Sigmoid colon (tissue), 7 donors: ENCODE measurements at places on chromosomes 7 and 10. TPM values are rescaled to one million over a fixed set of nuclear protein-coding genes. Genes with fewer than 3 reads are reported as not detected.

DNA sequence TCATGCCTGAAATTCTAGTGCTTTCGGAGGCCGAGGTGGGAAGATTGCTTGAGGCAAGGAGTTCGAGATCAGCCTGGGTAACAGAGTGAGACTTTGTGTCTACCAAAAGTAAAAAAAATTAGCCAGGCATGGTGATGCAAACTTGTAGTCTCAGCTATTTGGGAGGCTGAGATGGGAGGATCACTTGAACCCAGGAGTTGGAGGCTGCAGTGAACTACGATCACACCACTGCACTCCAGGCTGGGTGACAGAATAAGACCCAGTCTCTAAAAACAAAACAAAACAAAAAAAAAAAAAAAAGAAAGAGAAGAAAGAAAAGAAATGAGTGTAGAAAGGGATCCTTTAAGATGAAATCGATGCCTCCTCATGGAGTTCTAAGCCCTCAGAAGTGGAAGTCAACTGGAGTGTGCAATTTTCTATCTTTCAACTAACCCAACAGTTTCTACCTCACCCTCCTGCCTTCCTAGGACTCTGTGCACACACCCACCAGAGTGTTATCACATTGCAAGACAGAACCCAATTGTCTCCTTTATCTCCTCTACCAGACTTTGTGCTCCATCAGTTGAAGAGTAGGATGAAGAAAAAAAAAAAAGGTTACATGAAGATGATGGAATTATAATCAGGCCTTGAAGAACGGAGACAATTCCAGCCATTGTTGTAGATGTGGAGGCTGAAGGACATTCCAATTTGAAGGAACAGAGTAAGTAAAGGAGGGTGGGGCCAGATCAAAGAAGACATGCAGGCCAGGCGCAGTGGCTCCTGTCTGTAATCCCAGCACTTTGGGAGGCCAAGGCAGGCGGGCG, 26.9 kb downstream of the NYAP1 start:
- no peak overlapping the region for H3K4me3 ChIP-seq
- DNase-seq: no peak
- no peaks in the 10 kb centered on the region for H3K27me3 ChIP-seq
- no peaks in the 10 kb centered on the region for H3K4me1 ChIP-seq
- no peak overlapping the region for H3K27ac ChIP-seq

DNA sequence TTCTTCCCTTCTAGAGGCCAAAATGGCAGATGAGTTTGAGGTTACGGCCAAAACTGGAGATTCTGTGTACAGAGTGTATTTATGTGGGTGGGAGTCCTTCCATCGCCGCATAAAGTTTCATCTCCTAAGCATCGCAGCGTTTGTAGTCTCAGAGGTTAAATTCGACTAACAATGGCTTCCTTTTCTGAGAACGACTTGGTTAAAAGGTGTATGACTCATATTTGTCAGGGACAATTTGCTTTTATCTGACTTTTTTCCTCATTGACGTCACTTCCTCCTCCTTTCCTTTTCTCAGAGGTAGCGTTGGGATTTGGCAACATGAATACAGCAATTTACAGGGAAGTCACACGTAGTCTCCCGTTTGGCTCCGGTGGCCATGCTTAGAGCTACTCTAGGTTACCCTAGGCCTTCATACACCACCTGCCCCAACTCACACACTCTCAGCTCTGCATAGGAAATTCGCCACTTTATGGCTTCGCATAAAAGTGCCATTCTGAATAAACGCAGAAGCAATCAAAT, 37.6 kb upstream of the TCF7L2 start:
- H3K27ac ChIP-seq: peak overlapping the region; percentile 23
- no peaks in the 10 kb centered on the region for H3K36me3 ChIP-seq
- DNase-seq: peak; percentile 67
- no peak overlapping the region for H3K4me3 ChIP-seq
- H3K27me3 ChIP-seq: no peaks in the 10 kb centered on the region

GRCh38 chr10:62082729-62083411, 181.4 kb downstream of the ARID5B start:
- peaks cover 42% of the 10 kb centered on the region for H3K36me3 ChIP-seq
- no peak for DNase-seq
- H3K27ac ChIP-seq: peak overlapping the region; percentile 84
- no peaks in the 10 kb centered on the region for H3K4me1 ChIP-seq

DNA sequence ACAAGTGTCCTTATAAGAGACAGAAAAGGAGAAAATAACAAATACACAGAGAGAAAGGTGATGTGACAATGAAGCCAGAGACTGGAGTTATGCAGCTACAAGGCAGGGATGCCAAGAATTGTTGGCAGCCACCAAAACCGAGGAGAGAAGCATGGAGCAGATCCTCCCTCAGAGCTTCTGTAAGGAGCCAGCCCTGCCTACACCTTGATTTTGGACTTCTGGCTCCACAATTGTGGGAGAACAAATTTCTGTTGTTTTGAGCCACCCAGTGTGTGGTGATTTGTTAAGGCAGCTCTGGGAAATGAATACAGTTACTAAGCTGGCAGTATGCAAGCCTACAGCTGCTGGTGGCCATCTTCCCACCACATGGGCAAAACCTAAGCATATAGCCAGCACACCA, 163.6 kb downstream of the GRM8 start:
- no peaks in the 10 kb centered on the region for H3K36me3 ChIP-seq
- H3K27ac ChIP-seq: no peak overlapping the region
- DNase-seq: no peak
- H3K4me3 ChIP-seq: no peak overlapping the region
- H3K27me3 ChIP-seq: no peaks in the 10 kb centered on the region

GRCh38 chr10:82377608-82378007, 502.6 kb downstream of the NRG3 start:
- no peaks in the 10 kb centered on the region for H3K4me1 ChIP-seq
- DNase-seq: no peak
- H3K27me3 ChIP-seq: no peaks in the 10 kb centered on the region
- no peak overlapping the region for H3K27ac ChIP-seq

DNA sequence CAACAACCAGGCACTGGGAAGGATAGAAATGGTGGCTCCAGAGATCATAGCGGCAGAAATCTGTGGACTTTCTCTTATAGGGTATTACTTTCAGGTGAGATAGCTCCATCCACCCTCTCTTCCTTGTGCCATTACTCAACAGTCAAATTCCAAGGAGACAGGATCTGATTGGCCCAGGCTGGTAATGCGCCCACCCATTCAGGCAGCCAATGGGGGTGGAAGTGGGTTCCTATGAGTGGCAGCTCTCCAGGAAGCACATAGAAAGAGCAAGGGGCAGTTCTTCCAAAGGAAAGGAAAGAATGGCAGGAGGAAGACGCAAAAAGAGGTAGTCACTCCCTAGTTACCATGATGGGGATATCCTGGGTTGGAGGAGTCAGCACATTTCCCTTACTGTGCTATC, 94.4 kb downstream of the STRA8 start:
- H3K4me1 ChIP-seq: no peaks in the 10 kb centered on the region
- DNase-seq: no peak
- H3K4me3 ChIP-seq: no peak overlapping the region
- no peaks in the 10 kb centered on the region for H3K36me3 ChIP-seq
- no peak overlapping the region for H3K27ac ChIP-seq
- no peaks in the 10 kb centered on the region for H3K27me3 ChIP-seq

GRCh38 chr7:30464231-30464671, 14.3 kb downstream of the NOD1 start:
- no peak overlapping the region for H3K4me3 ChIP-seq
- peak overlapping the region; percentile 16 for H3K27ac ChIP-seq
- no peaks in the 10 kb centered on the region for H3K27me3 ChIP-seq
- no peaks in the 10 kb centered on the region for H3K36me3 ChIP-seq
- H3K4me1 ChIP-seq: peaks cover 46% of the 10 kb centered on the region

- no peaks in the 10 kb centered on the region for H3K27me3 ChIP-seq
- no peaks in the 10 kb centered on the region for H3K36me3 ChIP-seq
- H3K4me3 ChIP-seq: no peak overlapping the region
- DNase-seq: no peak
- no peaks in the 10 kb centered on the region for H3K4me1 ChIP-seq
Measured at GRCh38 chr7:51060536-51060935, 256.1 kb downstream of the COBL start.

GRCh38 chr7:137772748-137773147, 74.0 kb downstream of the DGKI start:
- no peak overlapping the region for H3K4me3 ChIP-seq
- H3K4me1 ChIP-seq: no peaks in the 10 kb centered on the region
- H3K36me3 ChIP-seq: no peaks in the 10 kb centered on the region
- DNase-seq: no peak
- no peak overlapping the region for H3K27ac ChIP-seq
- no peaks in the 10 kb centered on the region for H3K27me3 ChIP-seq

- DNase-seq: no peak
- H3K4me1 ChIP-seq: no peaks in the 10 kb centered on the region
- no peaks in the 10 kb centered on the region for H3K36me3 ChIP-seq
- H3K4me3 ChIP-seq: no peak overlapping the region
Measured at GRCh38 chr10:44369296-44369695, 15.6 kb downstream of the CXCL12 start.

DNA sequence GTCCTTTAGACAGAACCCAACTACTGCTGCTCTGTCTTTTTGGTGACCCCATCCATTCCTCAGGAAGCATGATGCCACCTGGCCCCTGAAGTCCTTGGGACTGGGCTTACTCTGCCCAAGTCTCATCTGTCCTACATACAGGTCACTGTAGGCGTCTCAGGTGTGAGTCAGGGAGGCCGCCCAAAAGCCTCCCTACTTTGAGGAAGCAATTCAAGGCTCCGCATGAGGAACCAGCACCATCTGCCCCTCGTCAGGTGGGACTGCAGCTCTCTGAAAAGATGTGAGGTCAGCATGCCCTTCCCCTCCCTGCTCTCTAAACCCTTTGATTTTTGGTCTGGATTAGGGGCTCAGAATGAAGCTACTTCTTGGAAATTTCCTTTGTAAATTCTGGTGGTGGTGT, 354.8 kb downstream of the CXCL12 start:
- no peak for DNase-seq
- H3K27ac ChIP-seq: no peak overlapping the region
- no peak overlapping the region for H3K4me3 ChIP-seq
- no peaks in the 10 kb centered on the region for H3K36me3 ChIP-seq
- no peaks in the 10 kb centered on the region for H3K27me3 ChIP-seq

GRCh38 chr10:58511765-58512490, 744 bp upstream of the BICC1 start:
- H3K27ac ChIP-seq: peak overlapping the region; percentile 80
- H3K4me1 ChIP-seq: no peaks in the 10 kb centered on the region
- peak overlapping the region; percentile 72 for H3K4me3 ChIP-seq
- no peaks in the 10 kb centered on the region for H3K27me3 ChIP-seq

GRCh38 chr10:60346661-60347060, 43.0 kb downstream of the ANK3 start:
- H3K27ac ChIP-seq: no peak overlapping the region
- H3K4me1 ChIP-seq: peaks cover 9% of the 10 kb centered on the region
- H3K27me3 ChIP-seq: no peaks in the 10 kb centered on the region
- H3K36me3 ChIP-seq: no peaks in the 10 kb centered on the region

DNA sequence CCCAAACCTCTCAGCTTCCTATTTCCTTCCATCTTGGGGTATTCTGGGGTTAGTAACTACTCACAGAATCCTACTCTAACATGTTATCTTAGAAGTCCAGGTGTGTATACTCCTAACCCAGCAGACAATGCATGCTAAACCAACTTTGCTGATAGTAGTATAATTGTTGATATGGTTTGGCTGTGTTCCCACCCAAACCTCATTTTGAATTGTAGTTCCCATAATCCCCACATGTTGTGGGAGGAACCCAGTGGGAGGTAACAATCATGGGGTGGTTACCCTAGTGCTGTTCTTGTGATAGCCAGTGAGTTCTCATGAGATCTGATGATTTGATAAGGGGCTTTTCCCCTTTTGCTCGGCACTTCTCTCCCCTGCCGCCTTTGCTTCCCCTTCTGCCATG, 135.1 kb downstream of the CHRM2 start:
- no peaks in the 10 kb centered on the region for H3K27me3 ChIP-seq
- no peaks in the 10 kb centered on the region for H3K36me3 ChIP-seq
- DNase-seq: no peak
- H3K27ac ChIP-seq: peak overlapping the region; percentile 23

GRCh38 chr10:5555021-5555510, 30.3 kb downstream of the CALML3 start:
- no peak overlapping the region for H3K4me3 ChIP-seq
- peak; percentile 63 for DNase-seq
- peak overlapping the region; percentile 80 for H3K27ac ChIP-seq
- peaks cover 68% of the 10 kb centered on the region for H3K4me1 ChIP-seq
- H3K27me3 ChIP-seq: no peaks in the 10 kb centered on the region
- no peaks in the 10 kb centered on the region for H3K36me3 ChIP-seq

GRCh38 chr10:63415640-63416244, 50.0 kb downstream of the JMJD1C start:
- H3K4me3 ChIP-seq: no peak overlapping the region
- DNase-seq: no peak
- H3K4me1 ChIP-seq: peaks cover 22% of the 10 kb centered on the region
- no peaks in the 10 kb centered on the region for H3K27me3 ChIP-seq
- peak overlapping the region; percentile 46 for H3K27ac ChIP-seq

DNA sequence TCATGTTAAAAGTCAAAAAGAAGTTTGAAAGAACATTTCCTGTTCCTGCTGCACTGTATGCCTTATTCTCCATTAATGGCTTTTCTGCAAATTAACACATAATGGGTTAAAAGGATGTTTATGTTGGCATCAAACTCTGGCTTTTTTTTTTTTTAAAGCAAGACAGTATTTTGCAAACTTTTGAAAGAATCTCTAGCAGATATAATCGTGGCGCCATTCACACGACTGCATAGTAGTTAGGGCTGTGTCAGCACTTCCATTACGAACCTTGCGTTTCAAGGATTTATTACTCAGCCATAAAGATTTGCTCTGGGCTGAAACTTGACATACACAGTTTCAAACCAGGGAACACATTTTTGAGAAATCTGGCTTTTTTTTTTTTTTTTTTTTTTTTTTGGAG, 207.8 kb downstream of the DYNC1I1 start:
- H3K4me3 ChIP-seq: no peak overlapping the region
- no peaks in the 10 kb centered on the region for H3K27me3 ChIP-seq
- H3K4me1 ChIP-seq: no peaks in the 10 kb centered on the region

DNA sequence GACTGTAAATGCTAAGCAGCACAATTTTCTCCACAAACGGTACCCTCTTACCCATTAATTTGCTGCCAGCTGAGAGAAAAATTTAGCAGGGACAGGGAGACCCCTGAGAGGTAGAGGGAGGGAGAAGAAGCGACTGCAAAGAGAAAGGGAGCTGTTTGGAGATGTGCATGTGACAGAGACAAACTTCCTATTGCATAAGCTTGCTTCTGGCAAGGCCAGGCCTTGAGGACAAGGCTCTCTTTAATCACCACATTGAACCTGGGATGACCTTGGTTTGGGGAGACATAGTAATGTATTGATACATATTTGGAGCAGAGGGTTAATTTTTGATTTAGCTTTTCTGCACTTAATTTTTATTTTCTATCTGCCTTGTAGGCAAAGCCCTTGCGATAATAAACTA, 31.1 kb upstream of the HIBADH start:
- no peak for DNase-seq
- no peaks in the 10 kb centered on the region for H3K36me3 ChIP-seq
- no peaks in the 10 kb centered on the region for H3K4me1 ChIP-seq
- H3K27ac ChIP-seq: no peak overlapping the region
- H3K4me3 ChIP-seq: no peak overlapping the region

- no peaks in the 10 kb centered on the region for H3K27me3 ChIP-seq
- DNase-seq: no peak
- H3K4me3 ChIP-seq: no peak overlapping the region
- peaks cover 2% of the 10 kb centered on the region for H3K4me1 ChIP-seq
- H3K36me3 ChIP-seq: no peaks in the 10 kb centered on the region
Measured at GRCh38 chr10:71307469-71308085, 11.5 kb upstream of the SLC29A3 start.

Gene AHR
- total RNA-seq: 76.0 TPM

Gene POT1
- 18.9 TPM for total RNA-seq

Gene ZNF117
- total RNA-seq: 8.2 TPM

Gene PLCE1
- total RNA-seq: 7.8 TPM

Gene COL1A2
- 1,047 TPM for total RNA-seq

Gene DYDC2
- total RNA-seq: not detected
